ENCODE measurements at places on chromosomes 4 and X.
A peak's percentile ranks its signal among the peaks of the same experiment; 100 is the strongest.

GRCh38 chr4:153931804-153932203, 142.9 kb upstream of the SFRP2 start:
- DNase-seq = no peak

GRCh38 chr4:1195891-1196401, 23.6 kb upstream of the SPON2 start:
- no peak for DNase-seq

- DNase-seq = peak; percentile 50
Measured at GRCh38 chrX:40543661-40544328, 37.0 kb upstream of the ATP6AP2 start.

DNA sequence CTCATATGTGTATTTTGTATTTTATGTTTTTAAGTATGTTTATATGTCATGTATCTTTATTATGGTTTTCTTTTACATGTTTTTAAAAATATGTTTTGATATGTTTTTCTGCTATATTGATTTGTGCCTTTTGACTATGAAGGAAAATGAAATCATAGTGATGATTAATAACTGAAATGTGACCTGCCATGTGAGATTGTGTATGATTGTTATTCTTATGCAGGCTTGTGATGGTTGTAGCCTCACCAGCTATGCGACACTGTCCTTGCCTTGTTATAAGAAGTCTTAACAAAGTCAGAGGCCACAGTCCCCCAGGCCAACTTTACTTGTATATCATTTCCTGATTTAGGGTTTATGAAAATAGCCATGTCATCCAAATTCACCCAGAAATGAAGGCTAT, 83.2 kb downstream of the TMEM131L start:
- DNase-seq = no peak

DNA sequence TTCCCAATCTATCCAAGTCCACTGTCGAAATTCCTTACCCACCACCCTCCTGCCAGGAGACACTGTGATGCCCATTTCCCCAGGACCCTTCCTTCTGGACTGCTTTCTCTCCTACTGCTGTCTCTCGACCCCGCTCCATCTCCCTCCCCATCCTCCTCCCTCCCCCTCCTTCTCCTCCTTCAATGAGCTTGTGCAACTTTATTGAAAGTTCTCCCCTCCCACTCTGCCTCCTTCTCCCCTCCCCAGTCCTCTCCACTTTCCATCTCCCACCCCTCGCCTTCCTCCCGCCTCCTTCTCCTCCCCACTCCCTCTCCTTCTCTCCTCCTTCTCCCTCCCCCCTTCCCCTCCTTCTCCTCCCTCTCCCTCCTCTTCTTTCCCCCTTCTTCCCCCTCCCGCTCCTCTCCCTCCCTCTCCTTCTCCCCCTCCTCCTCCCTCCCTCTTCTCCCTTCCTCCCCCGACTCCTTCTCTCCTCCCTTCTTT, 116.6 kb upstream of the FAT1 start:
- DNase-seq = no peak

DNA sequence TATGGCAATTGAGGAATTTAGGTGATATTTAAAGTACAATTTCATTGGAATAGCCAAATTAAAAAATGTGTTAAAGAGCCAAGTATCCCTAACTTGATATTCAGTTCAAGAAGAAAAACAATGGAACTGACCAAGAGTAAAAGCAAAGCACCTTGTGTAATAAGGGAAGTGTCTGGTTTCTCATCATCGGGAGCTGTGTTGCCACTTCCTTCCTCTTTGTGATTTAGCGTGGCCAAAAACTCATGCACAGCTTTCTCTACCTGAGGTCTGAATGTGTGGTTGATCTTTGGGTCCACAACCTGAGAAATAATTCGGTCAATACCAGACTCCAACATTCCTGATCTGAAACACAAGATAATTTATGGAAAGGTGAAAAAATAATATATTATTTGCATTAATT, 12.4 kb downstream of the BOD1L1 start:
- DNase-seq = no peak

DNA sequence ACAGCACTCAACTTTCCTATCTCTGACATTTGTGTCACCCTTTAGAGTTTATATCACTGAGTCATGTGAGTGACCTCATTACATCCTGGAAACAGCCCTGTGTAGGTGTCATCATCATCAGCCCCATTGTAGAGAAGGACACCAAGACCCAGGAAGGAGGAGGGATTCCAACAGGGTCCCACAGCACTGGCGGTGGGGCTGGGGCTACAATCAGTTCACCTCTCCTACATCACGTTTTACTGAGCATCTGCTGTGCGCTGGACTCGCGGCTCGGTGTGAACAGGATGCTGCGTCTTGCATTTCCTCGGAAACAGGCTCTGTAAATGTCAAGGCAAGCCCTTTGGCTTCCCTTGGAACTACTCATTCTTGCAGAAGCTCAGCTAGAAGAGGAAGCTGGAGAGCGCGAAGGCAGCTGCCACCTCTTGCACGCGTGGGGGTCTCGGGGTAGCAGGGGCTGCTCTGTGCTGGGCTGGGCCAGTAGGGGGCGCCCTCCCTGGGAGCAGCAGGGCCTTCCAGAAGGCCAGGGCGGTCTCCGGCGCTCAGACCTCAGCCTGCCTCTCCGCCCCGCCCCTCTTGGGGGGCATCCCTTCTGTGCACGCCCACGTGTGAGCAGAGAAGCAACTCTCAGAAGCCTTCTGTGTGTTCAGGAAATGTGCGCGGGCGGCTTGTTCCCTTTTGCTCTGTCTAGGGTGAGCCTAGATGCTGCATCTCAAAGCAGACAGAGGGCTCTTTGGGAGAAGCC, 29.0 kb downstream of the REELD1 start:
- peak; percentile 18 for DNase-seq

GRCh38 chr4:182578402-182578801, 335.2 kb downstream of the TENM3 start:
- no peak for DNase-seq

- no peak for DNase-seq
Measured at GRCh38 chr4:23001478-23001877, 308.7 kb downstream of the GBA3 start.

- peak; percentile 17 for DNase-seq
Measured at GRCh38 chrX:19156186-19156585, 33.9 kb upstream of the ADGRG2 start.

GRCh38 chr4:113311047-113311446, 261.6 kb downstream of the ANK2 start:
- DNase-seq = no peak

DNA sequence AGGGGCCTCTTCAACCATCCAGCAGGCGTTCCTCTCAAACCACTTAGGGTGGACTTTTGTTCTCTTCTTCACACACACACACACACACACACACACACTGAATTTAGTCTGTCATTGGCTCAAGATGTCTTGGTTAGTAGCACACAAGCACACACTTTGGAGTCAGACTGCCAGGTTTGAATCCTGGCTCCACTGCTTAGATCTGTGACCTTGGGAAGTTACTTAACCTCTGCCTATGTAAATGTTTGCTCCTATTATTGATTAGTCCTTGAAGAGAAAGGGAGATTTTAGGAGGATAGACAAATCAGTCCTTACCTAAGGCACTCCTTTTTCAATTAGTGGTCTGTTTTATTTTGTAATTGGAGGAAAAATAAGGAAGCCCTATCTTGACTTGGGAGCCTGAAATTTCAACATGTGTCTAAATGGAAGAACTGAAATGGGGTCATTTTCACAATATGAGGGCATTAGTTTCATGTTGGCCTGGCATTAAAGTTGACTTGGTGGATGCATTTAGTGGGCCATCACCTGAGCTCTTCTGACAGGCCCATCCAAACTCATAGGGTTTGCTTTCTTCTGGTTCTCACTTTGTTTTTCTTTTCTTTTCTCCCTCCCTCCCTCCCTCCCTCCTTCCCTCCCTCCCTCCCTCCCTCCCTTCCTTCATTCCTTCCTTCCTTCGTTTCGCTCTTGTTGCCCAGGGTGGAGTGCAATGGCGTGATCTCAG, 13.3 kb upstream of the TMEM131L start:
- no peak for DNase-seq

DNA sequence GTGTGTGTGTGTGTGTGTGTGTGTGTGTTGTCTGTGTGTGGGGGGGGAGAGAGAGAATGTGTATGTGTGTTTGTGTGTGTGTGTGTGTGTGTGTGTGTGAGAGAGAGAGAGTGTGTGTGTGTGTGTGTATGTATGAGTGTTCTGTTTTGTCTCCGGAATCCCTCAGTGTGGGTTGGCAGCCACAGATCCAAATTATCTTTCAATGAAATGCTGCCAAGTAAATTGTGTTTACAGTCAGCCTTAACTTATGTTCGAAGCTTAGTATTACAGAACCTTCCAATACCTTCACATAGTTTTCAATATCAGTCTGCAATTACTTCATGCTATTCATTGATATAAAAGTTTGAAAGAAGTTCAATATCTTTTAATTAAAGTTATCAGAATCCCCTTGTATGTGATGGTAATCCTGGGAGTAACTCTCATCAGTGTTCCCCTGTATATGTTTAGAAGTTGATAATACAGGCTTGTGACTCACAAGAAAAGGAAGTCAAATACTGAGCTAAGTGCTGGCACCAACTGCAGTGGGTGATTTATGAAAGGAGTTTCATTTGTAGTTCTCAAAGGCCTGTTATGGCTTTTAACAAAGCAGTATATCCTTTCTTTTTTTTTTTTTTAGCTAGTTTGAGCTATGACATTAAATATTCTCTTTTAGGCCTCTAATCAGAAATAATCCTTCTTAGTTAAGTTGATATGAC, 51.6 kb upstream of the HTR2C start:
- DNase-seq = no peak

DNA sequence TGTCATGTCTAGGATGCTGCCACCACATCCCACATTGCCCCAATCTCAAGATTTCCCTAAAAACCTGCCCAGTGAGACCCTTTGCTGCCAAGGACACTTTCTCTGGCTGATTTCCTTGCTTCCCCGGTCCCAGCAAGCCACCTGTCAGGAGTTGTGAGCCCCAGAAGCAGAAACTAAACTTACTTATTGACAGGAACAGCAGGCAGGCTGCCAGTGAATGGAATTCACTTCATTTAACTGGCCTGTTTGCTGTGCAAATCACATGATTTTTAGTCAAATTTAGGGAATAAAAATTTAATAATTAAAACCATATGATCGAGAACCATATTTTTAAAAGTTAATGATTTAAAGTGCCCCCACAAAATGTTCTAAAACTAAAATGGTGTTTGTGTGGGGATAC, 48.5 kb downstream of the MAMLD1 start:
- no peak for DNase-seq

DNA sequence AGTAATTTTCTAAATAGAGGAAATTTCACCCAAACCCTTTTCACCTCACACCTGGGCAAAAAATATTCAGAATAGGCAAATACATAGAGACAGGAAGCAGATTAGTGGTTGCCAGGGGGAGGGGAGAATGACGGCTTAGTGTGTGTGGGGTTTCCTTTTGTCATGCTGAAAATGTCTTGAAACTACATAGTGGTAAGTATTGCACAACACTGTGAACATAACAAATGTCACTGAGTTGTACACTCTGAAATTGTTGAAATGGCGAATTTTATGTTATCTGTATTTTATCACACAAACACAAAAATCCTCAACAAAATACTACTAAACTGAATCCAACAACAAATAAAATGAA, 60.7 kb upstream of the PLAC1 start:
- DNase-seq = no peak

DNA sequence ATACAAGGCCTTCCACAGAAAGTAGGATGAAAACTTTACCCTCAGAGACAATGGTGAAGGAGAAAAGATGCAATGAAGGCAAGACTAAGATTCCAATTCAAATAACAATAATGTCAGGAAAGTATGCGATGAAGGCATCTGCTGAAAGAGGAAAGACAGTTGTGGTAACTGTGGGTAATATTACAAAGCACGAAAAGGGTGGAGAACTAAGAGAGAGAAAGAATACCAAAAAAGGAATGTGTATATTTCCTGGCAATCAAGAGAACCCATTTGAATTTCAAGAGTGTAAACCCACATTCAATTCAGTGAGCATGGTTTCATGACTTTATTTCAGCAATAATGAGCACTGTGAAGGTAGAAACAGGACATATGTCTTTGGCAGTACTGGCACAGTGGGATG, 225.5 kb downstream of the PALLD start:
- DNase-seq = no peak

- no peak for DNase-seq
Measured at GRCh38 chrX:91066104-91066503, 368.5 kb upstream of the PABPC5 start.

- DNase-seq = no peak
Measured at GRCh38 chr4:120526033-120526432, 396.5 kb downstream of the PRDM5 start.

GRCh38 chr4:185424905-185425646, 688 bp downstream of the UFSP2 start:
- no peak for DNase-seq

DNA sequence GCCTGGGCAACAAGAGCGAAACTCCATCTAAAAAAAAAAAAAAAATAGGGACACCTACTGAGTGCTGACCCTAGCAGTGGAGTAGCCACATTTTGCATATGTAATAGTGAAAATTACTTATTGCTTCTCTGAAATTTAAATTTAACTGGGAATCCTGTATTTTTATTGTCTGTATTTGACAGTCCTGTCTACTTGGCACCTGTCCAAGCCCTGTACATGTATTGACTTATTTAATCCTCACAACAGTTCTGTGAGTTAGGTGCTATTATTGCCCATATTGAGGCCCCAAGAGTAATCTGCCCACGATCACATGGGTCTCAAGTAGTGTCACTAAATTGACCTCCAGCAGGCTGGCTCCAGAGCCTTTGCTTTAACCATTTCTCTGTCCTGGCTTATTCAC, 81.6 kb downstream of the WDR19 start:
- no peak for DNase-seq
